ENCODE measurements at places on chromosomes 6 and 20. TPM values are rescaled to one million over a fixed set of nuclear protein-coding genes. Genes with fewer than 3 reads are reported as not detected.

LBP gene
- polyA plus RNA-seq = not detected

BNIP5 gene
- polyA plus RNA-seq = not detected

ASIP gene
- polyA plus RNA-seq = not detected

SLC24A3 gene
- polyA plus RNA-seq = not detected

IYD gene
- not detected for polyA plus RNA-seq

BMP7 gene
- polyA plus RNA-seq = not detected
